ENCODE measurements at places on chromosomes 3 and 15.
A peak's percentile ranks its signal among the peaks of the same experiment; 100 is the strongest.

- DNase-seq, result no peak
These were observed 14.3 kb upstream of the ZBTB47 start for GRCh38 chr3:42639192-42639591.

- no peak for DNase-seq
These were observed 726.5 kb upstream of the NECTIN3 start for GRCh38 chr3:110344897-110345767.

DNA sequence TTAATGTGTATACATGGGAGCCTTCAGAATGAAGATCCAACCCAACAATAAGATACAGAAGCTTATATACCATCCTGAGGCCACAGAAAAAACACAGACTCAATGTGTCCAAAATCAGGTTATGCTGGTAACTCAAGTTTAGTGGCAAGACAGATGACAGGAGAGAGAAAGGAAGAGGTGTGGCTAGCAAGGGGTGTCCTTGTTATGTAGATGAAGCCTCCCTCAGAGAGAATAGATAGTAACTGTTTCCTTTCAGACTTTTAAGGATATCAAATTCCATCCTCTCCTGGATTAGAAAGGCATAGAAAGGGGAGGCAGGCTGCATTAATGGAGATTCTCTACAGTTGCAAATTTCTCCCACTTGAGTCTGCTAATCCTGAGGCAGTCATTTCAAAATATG, 447.4 kb downstream of the GABRB3 start:
- DNase-seq, result no peak

DNA sequence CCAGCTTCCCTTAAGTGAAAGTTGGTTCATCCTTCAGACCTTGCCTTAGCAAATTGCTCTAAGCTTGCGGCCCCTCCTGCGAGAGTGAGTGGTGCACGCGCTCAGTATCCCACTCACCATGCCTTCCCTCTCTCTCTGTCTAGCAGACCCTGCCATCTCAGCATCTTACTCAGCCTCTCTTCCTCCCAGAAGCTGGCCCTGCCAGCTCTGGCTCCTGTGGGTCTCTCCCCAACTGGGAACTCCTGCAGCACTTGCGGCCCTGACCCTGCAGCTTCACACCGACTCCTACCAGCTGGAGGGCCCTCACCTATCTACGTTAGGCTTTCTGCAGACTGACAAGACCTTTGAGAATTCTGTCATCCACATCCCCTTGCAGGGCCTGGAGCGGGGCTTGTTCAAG, 286.1 kb upstream of the TLE3 start:
- no peak for DNase-seq

DNA sequence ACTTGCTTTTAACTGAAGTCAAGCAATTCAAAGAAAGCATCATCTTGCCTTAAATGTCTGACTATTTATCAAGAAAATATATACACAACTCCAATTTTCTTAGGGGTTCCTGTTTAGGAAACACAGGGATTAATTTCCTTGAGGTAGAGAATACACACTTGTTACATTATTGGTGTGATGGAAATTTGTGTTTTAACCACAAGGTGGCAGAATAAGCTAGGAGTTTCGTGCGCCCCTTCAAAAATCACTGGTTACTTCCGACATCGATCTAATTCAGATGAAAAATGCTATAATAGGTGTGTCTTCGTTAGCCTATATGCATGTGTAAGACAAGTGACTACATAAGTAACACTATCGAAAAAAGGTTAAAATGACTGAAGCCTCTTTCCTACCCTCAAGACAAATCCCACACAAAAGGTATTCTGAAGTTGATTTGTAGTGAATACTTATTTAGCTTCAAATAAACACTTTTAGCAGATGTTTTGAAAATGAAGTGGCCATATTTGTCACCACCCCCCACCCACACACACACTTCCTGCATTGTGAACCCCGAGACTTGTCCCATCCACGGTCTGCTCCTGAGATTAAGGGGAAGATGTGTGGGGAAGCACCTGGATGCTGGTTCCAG, 246.5 kb downstream of the ROBO1 start:
- DNase-seq, result no peak

DNA sequence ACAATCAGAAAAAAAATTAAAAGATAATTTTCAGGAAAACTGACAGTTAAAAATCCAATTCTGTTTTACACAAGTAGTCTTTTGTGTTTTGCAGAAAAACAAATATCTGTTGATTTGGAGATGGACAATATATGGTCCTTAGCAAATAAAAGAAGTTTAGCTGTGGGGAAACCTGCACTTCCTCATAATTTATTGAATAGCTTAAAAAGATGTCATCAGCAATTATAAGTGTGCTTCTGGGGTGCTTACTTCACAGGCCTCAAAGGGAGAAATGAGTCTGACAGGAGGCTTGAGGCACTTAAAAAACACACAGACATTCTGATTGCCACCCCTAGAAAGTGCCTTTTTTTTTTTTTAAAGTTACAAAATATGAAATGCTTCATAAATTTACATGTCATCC, 31.6 kb upstream of the CERS3 start:
- no peak for DNase-seq

DNA sequence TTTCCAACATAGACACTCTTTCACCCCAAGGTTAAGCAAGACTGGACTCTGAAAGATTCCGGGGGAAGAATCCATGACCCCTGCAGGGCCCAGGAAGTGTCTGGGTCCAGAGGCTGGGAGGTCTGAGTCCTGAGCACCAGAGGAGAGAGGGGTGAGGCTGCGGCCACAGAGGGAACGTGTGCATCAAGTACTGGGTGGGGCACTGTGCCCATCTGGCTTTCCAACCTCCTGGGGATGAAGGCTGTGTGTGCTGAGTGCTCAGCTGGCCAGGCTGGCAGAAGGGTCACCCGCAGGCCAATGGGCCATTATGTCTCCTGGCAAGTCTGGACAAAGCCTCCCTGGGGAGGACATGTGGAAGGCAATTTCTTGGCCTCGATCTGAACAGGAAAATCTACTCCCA, 3.3 kb downstream of the CHRNA3 start:
- peak; percentile 69 for DNase-seq

- DNase-seq, result no peak
These were observed 54.1 kb downstream of the RORA start for GRCh38 chr15:61175024-61175423.

DNA sequence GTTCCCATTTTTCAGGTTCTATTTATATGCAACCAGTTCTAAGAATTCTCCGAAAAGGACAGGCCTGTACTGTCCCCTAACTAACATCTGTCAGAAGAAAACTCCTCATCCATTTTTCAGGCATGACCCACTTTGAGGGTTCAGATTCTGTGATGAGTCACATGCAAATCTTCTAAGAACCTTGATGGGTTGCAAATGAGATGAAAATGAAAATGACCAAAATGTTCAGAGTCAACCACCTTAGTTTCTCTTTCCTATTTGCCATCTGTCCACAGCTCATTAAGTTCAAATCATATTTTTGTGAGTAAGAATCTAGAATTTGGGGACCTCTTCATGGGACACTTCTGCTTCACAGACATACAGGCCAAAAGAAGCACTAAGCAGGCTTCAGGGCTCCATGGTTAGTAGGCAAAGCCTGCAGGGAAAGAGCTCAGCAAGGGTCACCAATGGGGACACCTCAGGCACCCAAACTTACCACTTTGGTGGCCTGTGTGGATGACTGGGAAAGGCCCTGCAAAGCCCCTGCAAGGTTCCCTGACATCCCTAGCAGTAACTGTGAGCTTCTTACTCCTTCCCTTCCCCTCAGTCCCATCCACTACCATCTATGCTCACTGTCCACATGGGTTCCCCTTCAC, 122.0 kb downstream of the WDR76 start:
- DNase-seq, result no peak

DNA sequence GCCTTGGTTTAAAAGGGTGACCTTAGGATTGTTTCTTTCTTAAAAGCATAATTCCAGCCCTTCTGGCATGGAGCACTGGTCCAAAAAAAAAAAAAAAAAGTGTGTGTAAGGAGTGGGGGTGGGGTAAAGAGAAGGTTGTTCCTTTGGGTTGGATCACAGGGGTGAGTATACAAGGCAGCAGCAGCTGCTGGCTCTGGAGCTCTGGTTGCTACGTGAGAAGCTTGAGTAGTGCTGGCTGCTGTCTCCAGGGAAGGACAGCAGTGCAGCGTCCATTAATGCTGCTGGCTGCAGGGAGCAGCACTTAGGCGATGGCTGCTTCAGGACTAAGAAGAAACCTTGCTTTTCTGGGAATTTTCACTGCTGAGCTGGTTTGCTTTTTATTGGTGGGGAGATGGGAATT, 2.3 kb downstream of the SETD5 start:
- peak; percentile 90 for DNase-seq

GRCh38 chr3:172253200-172253599, 195.1 kb downstream of the GHSR start:
- no peak for DNase-seq

DNA sequence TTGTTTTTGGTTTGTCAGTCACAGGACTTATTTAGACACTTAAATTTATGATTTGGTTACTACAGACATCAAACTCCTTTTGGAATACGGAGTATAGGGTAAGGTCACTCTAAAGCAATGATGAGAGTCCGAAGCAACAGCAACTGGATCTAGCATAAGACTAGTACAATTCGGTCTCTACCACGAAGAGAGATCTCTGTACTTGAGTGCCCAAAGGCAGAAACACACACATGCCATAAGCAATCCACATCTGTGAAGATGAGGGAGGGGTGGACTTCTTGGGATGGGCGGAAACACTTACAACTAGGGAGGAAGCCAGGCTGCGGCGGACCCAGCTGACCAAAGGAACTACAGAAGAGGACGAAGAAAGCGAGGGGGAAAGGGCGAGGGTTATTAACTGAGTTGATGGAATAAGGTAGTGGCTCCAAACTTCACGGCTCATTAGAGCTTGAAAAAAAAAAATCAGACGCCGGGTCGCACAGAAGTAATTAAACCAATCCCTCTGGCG, 595 bp downstream of the DPH6 start:
- no peak for DNase-seq

GRCh38 chr3:12719541-12719940, 39.5 kb downstream of the TMEM40 start:
- no peak for DNase-seq

DNA sequence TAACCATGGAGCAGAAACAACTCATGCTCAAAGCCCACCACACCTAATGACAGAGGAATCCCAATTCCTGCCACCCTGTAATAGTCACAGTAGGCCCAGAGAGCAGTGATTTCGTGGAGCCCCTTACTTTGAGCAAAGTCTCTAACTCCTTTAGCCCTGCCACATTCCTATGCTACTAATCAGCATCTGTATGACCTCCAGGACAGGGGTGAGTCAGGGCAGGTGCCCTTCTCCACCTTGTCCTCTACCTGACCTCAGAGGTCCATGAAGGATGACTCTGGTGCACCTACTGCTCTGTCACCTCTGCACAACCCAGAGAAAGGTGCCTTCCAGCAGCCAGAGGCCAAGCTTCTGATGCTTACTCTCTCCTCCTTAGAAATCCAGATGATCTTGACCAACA, 6.1 kb upstream of the SCG3 start:
- DNase-seq, result no peak

DNA sequence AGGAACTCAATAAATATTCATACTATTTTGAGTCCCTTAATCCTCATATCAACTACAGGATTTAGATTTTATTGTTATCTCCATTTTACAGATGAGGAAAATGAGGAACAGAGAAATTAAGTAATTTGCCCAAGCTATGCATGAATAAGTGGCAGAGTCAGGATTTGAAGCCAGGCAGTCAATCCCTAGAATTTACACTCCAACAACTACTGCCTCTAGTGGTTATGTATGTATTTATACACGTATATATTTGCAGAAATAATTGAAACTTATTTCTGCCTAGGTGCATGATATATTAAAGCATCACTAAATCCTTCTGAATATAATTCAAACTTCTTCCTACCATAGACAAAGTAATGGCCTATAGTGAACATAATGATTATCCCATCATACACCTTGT, 137.4 kb downstream of the SERPINI1 start:
- DNase-seq, result no peak

- DNase-seq, result peak; percentile 19
These were observed 1.4 kb downstream of the PPM1L start for GRCh38 chr3:160757233-160758106.

GRCh38 chr3:113495035-113495434, 19.9 kb downstream of the SPICE1 start:
- DNase-seq, result no peak

GRCh38 chr3:17195856-17196604, 311.3 kb downstream of the PLCL2 start:
- DNase-seq, result no peak

DNA sequence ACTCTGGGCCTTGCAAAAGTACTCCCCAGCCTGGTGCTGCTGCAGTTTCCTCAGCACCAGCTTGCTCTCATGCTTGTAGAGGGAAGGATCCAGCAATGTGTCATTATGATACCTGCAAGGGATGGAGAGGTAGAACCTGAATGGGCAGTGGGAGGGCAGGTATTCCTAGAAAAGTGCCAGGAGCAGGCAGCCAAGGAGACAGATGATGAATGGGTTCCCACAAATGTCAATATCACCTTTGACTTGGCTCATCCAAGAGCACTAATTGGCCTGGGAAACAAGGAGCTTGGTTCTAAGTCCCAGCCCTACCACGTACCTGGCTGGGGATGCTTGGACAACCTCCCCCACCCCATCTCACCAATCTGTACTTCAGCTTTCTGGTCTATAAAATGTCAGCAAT, 9.4 kb downstream of the CILP start:
- DNase-seq, result no peak

DNA sequence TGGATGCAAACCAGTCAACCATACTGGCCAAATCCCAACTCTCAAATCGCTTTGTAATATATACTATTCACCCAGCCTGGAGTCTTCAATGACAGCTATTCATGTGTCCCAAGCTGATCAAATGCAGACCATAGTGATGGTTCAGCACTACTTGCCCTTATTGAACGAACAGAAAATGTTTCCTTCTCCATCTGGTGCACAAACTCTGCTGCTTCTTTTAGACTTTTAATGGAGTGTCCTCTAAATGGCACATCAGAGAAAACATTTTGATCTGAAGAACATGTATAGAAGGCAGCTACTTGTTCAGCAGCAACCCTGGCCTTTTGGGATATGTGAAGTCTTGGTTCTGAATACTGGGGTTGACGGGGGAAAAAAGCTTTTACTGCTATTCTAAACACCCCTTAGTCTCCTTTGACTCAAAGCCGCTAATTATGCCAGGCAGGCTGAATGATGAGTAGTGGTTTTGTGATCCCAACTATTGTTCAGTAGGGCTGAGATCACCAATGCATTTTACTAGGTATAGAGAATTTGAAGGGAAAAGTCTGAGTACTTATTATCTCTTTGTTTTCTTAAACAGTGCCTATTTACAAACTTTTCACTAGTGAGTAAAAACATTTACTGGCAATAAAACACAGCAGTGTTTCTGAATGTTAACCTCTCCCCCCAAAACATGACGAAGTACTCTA, 781.2 kb downstream of the ROBO1 start:
- no peak for DNase-seq

- DNase-seq, result no peak
These were observed 523.6 kb downstream of the NTRK3 start for GRCh38 chr15:87732976-87733375.

- DNase-seq, result no peak
These were observed 48.3 kb upstream of the TRIM42 start for GRCh38 chr3:140629357-140630137.

DNA sequence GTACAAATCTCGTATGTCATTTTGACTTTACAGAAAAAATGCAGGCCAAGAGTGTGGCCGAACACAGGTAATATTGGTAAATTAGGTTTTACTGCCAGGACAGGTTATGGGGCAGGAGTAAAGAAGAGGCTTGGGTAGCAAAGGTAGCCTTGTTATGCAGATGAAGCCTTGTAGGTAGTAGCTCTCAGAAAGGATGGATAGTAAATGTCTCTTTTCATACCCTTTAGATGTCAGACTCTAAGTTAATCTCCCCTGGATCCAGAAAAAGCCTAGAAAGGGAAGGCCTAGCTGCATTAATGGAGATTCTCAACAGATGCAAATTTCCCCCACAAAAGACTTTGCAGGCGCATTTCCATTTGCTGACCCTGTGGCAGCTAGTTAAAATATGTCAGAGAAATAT, 1445.1 kb upstream of the CADM2 start:
- DNase-seq, result no peak

All from lower leg skin (tissue), 4 donors.